ENCODE measurements at places on chromosomes 2 and 18.

DNA sequence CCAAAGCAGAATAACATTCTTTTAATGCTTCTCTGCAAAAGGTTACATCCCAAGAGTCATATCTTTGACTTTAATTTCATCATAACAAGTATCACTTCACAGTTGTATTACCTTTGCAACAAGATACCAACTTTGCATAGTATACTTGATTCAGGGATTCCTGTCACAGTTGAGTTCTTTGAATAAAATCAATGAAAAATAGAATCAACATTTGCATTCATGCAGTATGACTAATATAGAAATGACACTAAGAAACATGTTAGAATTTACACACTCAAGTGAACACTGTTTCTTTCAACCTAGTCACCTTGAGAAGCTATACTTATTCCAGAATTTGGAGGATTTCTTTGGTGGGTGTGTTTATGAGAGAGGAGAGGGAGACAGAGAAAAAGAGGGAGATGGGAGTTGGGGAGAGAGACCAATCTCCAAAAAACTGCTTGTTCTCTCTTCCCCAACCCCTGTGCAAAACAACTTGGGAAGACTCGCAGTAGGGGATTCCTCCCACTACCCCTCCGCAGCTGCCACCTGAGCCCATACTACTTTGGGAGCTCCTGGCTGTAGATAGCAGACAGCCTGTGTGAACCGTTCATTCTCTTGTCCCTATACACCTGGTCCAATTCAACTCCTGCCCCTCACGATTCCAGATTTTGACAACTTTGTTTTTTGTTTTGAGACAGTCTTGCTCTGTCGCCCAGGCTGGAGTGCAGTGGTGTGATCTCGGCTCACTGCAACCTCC is 57.7 kb downstream of the PELI1 start:
- DNase-seq: no peak

DNA sequence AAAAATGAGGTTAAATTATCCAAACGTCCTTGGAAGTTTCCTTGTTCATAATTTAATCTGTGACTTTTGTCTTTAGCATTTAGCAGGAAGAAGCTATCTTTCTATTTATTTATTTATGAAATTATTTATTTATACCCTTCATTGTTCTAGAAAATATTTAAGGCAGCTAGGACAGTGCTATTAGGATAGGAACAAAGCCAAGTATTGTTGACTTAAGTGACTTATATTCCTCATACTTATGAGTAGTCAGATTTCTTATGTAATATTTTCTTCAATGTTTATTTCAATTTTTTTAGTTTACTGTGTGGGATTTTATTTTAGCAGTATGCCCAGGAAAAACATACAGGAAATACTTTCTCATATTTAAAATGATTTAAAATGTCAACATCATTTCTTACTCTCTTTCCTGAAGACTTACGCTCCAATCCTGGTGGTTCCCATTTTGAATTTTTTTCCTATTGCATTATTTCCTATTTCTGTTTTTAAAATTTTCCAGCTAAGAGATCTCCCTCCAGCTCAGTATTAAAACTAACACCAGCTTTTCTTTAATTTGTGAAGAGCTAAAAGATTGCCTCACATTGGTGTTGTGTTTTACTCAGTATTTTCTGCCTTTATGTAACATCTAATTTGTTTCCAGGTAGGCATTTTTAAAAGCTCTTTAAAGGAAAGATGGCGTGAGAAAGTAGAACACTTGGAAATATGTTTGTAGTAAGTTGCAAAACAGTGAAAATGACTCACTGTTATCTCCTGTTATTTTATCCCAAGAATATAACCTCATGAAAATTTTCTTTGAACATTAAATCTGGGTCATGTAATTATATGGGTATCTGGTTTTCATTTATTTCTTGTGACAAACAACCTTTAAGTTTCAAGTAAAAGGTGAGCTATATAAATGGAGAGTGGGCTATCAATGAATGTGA is 32.2 kb downstream of the MAPRE2 start:
- no peak for DNase-seq

DNA sequence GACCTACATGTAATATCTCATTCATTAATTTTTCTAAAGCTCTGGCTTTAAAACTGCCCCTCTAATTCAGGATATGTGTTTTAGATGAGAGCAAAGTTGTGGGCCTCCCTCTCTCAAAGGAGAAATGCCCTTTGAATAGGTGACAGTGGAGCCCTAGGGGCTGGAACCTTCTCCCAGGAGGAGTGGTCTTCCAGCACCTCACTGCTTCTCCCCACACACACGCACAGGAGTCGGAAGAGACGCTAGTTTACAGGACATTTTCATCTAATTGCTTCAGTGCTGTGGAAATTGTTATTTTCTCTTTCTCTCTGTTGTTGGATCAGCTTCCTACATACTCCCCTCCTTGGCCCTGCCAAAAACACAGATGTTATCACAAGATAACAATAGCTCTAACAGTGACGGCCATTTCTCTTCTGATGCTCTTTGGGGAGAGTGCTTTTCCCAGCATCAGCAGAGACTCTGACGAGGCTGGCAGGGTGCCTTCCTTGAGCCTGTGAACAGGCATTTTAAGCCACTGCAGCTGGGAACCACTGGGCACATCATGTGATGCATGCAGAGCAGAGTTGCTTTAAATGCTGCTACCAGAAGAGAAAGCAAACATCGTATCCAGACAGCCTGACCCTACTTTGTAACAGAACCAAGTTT is 209.4 kb upstream of the SP5 start:
- DNase-seq: no peak

DNA sequence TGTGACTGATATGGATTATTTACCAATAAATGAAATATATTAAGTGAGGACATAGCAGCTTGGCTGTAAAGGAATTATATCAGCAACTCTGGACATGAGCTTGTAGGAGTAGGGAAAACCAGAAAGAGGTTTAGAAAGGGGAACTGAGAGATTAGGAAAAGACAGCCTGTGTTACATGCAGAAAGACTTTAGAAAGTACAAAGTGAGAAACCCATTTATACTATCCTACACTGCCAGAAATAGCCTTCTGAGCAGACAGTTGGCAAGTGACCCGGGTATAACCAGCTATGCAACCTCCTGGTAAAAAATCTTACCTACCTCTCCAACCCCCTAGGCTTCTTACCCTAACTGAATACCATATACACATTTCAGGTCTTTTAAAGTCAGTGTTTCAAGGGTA is 134.1 kb downstream of the ANKRD44 start:
- DNase-seq: no peak

- no peak for DNase-seq
Observed at GRCh38 chr2:148244593-148245292, 223.9 kb downstream of the MBD5 start.

GRCh38 chr18:22394428-22394827 is 23.3 kb downstream of the CTAGE1 start:
- DNase-seq: no peak

- DNase-seq: no peak
Observed at GRCh38 chr2:137865954-137866540, 98.2 kb upstream of the HNMT start.

DNA sequence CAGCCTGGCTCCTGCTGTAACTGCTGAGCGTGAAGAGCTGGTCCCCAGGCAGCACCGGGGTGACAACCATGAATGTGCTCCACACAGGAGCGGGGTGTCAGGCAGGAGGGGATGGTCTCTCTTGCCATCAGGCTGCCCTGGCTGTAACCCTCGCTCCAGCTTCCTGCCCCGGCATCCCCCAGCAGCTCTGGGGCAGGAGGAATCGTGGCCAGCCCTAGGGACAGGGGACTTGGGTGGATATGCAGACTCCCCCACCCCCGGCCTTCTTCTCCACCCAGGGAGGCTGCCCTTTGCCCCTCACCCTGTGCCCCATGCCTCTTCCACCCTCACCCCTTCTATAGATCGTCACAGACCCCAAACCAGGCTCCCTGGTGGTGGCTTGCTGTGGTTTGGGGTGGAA is 69.4 kb upstream of the SMAD7 start:
- DNase-seq: no peak

DNA sequence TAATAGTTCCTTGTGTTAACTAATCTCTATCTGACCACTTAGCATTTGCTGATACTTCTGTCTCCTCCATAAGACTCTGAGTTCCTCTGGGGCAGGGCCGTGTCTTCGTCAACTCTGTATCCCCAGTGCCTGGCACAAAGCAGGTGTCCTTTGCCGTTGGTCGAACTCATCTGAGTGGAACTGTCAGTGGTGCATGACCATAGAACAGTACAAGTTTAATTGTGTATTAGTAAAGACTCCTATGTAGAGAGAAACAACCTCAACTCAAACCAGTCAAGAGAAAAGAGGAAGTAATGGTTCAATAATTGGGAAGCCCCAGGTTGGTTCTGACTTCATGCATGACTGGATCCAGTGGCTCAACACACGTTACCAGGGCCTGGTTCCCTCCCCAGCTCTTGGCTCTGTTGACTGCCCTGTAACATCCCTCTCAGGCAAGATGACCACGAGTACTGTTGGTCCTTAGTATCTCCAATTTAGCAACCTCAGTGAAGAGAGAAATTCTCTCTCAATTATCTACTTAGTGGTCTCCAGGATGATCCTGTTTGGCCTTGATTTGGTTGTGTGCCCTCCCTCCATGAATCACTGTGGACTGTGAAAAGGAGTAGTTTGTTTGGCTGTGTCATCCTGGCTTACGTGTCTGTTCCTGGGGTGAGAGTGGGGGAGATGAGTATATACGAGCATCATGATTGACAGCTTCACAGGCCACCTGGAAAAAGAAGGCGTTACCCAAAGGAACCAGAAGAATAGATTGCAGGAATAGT is 58.5 kb upstream of the MSH6 start:
- no peak for DNase-seq

DNA sequence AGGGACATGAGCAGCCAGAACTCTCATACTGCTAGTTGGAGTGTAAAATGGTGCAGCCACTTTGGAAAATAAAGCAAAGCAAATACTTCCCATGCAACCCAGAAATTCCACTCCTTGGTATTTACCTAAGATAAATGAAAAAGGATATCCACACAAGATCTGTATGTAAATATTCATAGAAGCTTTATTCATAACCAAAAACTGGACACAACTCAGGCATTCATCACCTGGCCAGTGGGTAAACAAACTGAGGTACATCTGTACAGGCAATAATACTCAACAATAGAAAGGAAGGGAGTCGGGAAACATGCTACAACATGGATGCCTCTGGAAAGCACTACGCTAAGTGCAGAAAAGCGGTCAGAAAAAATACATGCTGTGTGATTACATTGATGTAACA is 2.5 kb upstream of the LOXHD1 start:
- DNase-seq: no peak

- no peak for DNase-seq
Observed at GRCh38 chr2:17101596-17101995, 416.6 kb downstream of the RAD51AP2 start.

DNA sequence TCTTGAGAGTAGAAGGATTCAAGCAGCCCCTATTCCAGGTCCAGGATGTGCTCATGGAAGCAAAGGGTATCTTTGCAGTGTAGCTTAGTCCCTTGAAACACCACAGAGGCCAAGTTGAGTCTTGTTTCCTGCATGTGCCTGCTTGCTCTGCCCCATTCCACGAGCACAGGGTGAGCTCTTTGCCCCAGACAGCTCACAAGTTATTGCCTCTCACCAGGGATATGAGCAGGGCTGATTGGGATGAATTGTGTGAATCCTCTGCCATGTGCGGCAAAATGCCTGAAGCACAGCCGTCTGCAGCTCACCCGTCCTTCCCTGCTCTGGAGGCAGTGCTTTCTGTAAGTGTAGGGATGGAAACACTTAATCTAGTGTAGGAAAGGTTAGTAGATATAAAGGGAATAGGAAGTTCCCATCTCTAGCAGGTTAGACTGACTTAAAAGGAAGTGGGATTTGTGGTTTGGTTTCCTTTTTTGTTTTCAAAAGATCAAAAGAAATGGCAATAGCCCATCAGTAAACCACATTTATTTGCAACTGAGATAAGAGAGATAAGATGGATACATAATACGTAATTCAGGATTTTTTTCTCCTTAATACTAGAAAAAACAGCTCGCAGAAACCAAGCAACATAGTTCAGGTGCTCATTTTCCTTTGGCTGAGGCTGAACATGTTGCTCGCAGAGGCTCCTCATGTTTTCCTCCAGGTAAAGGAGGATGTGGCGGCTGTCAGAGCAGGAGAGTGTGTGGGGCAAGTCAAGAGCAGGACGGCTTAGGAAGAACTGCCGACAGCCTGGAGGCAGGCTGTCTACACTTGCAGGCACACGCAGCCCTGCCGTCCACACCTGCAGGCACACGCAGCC is 41.4 kb downstream of the TMEM182 start:
- DNase-seq: no peak

DNA sequence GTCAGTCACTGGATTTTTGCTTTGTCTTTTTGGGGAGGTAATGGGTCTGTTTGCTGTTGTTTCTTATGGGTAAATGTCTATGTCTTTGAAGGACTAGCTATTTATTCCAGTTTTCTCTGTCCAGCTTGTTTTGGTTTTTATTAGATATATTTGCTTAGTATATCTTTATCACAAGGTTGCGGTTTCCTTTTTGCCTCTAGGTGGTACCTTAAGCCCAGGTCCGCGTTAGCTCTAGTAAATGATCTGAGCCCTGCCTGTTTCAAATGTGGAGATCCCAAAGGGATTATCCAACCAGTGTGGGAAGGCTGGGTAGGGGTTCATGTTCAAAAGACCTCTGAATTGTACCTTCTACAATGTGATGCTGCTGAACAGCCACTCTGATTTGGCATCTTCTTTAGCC is 114.5 kb downstream of the MYO3B start:
- no peak for DNase-seq

DNA sequence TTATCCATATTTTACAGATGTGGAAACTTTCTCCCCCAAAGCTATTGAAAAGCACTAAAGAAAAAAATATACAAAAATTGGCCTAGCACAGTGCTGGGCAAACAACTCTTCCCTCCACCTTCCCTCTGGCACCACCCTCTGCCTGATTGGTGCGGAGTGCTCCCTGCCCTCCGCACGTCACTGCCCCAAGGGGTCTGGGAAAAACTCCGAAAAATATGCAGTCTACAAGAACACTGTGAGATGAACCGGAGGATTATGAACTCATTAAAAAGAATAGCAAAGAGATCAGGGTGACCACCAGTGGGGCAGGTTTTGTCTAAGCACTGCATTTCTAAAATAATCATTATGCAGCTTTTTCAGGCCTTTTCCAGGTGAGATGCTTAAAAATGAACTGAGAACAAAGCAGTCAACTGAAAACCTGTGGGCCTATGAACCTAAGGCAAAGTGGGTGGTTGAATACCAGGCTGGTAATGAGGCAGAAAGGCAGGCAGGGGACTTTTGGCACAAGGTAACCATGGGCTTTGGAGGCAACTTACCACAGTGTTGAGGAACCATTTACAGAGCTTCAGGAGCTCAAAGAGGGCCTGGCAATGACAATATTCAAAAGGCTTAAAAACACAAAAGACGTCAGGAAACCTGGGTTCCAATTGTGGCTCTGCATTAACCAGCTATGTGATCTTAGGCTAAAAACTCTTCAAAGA is 57.5 kb downstream of the AAK1 start:
- no peak for DNase-seq

- DNase-seq: no peak
Observed at GRCh38 chr2:130231656-130232055, 33.4 kb upstream of the TUBA3E start.

GRCh38 chr2:166516712-166517303 is 22.8 kb upstream of the SCN7A start:
- no peak for DNase-seq

GRCh38 chr18:67243799-67244587 is 272.5 kb downstream of the DSEL start:
- no peak for DNase-seq

- no peak for DNase-seq
Observed at GRCh38 chr2:26561376-26561775, 79.8 kb downstream of the CIB4 start.

- no peak for DNase-seq
Observed at GRCh38 chr18:50286391-50287027, 983 bp downstream of the CXXC1 start.

GRCh38 chr2:97870396-97870843 is 125.3 kb downstream of the TMEM131 start:
- DNase-seq: no peak
